ENCODE measurements at places on chromosomes 16 and 17. TPM values are rescaled to one million over a fixed set of nuclear protein-coding genes. Genes with fewer than 3 reads are reported as not detected.

DNA sequence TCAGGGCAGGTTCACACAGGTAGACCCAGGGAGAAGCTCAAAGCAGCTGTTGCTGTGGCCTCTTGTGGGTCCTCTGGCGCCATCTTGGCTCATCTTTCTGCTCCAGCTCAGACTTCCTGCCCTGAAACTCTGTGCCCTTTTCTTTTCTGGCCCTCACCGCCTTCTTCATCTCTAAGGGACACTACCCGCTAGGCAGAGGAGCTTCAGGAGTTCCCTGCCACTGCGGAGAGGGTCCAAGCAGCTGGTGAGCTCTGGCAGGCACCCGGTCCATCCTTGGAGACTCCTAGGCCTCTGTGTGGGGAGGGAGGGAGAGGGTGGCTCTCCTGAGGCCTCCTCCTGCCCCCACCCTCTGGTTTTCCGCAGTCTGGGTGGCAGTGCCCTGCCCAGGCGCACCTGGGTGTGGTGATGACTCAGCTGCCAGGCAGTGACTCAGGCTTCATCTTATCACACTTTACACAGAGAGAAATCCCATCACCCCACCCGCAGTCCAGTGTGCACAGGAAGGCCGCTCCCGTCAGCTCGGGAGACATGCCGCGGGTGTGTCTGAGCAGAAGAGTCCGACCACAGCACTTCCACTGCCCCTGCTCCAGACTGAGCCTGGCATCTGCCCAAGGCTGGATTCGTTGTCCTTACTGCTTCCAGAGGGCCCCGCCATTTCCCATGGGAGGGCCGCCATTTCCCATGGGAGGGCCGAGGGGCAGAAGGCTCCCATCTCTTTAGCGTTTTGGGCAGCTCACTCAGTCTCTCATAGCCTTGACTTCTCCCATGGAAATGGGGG lies 7.3 kb downstream of the NT5C start:
- no peak for DNase-seq

DNA sequence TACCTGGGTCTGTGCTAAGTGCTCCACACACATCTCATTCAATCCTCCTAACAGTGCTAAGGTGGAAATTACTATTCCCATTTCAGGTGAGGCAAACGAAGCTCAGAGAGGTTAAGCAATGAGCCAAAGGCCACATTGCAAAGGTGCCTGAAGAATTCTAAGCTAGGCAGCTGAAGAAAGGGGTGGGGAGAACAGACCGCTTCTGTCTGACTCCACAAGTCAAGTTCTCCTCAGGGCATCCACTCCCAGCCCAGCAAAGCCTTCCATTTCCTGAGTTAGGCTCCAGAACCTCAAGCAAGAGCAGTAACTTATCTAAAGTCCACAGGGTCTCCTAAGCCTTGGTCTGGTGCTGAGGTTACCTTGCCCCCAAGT lies 27.0 kb upstream of the MRPS23 start:
- no peak for DNase-seq

DNA sequence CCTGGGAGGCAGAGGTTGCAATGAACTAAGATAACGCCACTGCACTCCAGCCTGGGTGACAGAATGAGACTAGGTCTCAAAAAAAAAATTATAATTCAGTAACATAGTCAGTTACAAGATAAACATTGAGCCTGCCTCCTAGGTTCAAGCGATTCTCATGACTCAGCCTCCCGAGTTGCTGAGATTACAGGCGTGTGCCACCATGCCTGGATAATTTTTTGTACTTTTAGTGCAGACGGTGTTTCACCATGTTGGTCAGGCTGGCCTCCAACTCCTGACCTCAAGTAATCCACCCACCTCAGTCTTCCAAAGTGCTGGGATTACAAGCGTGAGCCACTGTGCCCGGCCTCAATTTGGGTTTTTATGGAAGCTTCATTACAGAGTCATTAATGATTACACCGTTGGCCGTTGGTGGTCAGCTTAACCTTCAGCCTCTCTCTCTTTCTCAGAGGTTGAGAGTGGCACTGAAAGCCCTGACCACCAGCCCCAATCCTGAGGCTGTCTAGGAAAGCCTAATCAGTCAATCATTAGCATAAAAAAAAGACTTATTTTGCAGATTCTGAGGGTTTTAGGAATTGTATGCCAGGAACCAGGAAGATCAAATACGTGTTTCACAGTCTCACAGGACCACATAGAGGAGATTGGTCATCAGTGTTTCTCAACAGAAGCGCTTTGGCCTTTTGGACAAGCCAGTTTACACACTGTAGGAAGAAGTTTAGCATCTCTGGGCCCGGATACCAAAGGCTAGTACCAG lies 1.3 kb upstream of the LRRC37A3 start:
- DNase-seq = no peak

- DNase-seq = no peak
These were observed 632 bp downstream of the SLC9A5 start for GRCh38 chr16:67249178-67250044.

DNA sequence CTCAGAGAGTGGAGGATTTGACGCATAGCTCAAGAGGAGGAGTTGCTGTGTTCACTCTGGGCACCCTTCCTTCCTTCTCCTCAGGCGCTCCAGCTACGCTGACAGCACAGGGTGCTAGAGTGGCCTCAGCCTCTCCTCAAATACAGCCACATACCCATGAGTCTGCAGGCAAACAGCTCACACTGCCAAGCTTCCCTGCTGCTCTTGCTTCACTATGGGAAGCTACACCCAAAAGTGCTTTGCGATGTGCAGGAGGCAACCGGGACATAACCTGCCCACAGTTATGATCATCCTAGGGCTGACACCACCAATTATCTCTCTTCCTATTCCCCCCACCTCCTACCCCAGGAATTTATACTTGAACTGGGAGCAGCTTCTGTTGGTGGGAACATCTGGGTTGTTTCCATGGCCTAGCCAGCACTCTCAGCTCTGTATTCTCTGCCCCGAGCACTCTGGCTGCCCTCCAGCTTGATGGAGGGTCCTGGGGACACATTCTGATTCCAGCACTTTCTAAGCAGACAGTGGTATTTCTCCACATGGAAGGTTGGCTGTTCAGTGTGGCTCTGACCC lies 40.3 kb upstream of the SREBF1 start:
- no peak for DNase-seq

DNA sequence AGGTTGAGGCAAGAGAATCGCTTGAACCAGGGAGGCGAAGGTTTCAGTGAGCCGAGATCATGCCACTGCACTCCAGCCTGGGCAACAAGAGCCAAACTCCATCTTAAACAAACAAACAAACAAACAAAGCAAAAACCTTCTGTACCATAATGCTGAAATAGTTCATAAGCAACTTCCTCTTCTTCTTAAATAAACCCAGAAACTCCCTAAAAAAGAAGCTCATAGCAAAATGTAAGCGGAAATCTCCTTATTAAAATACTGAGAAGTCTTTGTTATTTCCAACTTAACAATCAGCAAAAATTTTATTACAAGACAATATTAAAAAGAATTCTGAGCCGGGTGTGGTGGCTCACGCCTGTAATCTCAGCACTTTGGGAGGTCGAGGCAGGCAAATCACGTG lies 82.8 kb downstream of the FBXL20 start:
- DNase-seq = no peak

- no peak for DNase-seq
These were observed 2.3 kb downstream of the SLC5A11 start for GRCh38 chr16:24848065-24848464.

GRCh38 chr17:63189930-63190329 lies 223.9 kb downstream of the TANC2 start:
- no peak for DNase-seq

GRCh38 chr17:83053021-83053681 lies 26.3 kb upstream of the METRNL start:
- no peak for DNase-seq

GRCh38 chr16:84175350-84176081 lies 11.3 kb downstream of the TAF1C start:
- DNase-seq = no peak

DNA sequence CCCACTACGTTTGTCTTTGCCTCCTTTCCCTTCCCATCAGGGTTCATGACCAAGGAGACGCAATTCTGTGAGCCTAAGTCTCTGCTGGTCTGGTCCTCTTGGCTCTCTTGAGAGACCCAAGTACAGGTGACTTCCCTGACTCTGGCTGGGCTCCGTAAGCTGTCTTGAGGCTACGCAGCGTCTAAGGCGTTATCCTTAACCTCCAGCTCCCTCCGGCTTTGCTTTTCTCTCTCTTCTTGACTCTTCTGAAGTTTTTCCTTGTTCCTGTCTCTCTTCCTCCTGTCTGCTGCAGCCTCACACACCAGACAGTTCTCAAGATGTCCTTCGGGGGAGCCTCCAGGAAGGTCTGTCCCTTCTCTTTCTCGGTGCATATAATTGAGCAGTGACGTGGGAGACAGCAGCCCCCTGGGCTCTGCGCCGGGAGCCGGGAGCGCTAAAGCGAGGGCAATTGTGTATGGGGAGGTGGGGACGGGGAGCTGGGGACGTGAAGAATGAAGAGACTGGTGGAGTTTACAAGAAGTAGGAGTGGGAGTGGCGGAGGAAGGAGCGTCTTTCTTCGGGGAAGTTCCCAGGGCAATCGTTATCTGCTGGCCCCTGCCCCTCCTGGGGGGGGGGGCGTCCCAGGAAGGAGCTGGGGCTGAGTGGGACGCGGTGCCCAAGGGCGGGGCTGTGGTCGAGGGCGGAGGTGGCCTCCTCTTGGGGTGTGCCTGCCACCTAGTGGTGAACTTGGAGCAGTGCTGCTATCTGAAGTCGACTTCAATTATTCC lies 6.9 kb upstream of the PIRT start:
- DNase-seq = peak; percentile 76

GRCh38 chr16:971582-971905 lies 760 bp upstream of the LMF1 start:
- no peak for DNase-seq

DNA sequence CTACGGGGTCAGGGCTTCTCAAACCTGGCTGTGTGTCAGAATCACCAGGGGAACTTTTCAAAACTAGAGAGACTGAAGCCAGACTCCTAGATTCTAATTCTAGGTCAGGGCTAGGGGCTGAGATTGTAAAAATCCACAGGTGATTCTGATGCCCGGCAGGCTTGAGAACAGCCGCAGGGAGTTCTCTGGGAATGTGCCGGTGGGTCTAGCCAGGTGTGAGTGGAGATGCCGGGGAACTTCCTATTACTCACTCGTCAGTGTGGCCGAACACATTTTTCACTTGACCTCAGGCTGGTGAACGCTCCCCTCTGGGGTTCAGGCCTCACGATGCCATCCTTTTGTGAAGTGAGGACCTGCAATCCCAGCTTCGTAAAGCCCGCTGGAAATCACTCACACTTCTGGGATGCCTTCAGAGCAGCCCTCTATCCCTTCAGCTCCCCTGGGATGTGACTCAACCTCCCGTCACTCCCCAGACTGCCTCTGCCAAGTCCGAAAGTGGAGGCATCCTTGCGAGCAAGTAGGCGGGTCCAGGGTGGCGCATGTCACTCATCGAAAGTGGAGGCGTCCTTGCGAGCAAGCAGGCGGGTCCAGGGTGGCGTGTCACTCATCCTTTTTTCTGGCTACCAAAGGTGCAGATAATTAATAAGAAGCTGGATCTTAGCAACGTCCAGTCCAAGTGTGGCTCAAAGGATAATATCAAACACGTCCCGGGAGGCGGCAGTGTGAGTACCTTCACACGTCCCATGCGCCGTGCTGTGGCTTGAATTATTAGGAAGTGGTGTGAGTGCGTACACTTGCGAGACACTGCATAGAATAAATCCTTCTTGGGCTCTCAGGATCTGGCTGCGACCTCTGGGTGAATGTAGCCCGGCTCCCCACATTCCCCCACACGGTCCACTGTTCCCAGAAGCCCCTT lies 10.9 kb downstream of the STH start:
- no peak for DNase-seq

DNA sequence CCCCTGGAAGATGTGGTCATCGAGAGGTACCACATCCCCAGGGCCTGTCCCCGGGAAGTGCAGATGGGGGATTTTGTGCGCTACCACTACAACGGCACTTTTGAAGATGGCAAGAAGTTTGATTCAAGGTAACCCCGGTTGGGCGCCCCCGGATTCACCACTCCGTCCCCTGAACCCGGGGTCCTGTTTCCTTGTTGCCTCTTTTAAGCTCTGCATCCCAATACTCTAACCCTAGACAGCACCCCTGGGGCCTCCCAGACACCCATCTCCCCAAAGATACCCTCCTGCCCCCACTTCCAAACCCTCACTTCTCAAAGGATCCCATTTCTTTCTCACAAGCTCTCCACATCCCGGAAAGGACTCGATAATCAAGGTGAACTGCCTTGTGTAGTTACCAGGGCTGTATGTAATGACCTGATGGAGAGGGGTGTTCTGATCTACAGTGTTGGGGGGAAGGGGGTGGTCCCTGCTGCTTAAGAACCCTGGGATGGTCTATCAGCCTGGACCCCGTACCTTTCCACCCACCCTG lies 412 bp downstream of the FKBP10 start:
- no peak for DNase-seq

DNA sequence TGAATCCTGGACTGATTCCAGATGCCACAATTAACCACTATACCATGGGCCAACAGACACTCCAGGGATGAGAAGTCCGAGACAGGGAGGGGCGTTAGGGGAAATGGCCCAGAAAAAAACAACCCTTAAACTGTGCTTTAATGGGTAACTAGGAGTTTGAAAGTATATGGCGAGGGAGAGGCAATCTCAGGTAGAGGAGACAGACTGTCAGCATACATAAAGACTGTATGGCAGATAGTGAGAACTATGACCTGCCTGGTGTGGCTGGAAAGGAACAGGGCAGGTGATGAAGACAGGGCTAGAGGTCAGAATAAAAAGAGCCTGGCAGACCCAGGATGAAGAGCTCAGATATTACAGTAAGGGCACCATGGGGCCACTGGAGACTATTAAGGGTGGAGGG lies 8.1 kb downstream of the ZZEF1 start:
- no peak for DNase-seq

DNA sequence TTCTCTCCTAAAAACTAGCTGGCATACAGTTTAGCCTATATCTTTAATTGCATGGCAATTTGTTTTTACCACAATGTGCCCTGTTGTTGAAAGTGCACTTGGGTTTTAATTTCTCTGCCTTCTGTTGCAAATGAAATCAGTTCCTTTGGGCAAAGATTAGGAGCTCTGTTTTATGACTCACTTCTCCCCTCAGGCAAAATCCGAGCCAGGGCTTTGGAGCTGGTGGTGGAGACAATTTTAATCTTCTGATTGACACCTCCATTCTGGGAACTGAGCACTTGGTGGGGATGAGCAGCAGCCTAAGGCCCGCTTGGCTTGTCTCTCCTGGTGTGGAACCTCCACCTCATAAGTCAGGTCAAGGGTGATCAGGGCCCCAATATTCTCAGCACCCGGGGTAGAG lies 13.3 kb upstream of the MYH8 start:
- no peak for DNase-seq

The C16orf87 gene
- polyA plus RNA-seq = 25.3 TPM

The USP36 gene
- polyA plus RNA-seq = 43.3 TPM

The SLC2A4 gene
- 19.5 TPM for polyA plus RNA-seq

The MYH2 gene
- polyA plus RNA-seq = 16.2 TPM

The XYLT1 gene
- polyA plus RNA-seq = 11.0 TPM

The SDR42E2 gene
- polyA plus RNA-seq = 0.08 TPM

The ACLY gene
- not detected for polyA plus RNA-seq

The SLC38A8 gene
- polyA plus RNA-seq = not detected

The TANC2 gene
- not detected for polyA plus RNA-seq

The SLC13A2 gene
- not detected for polyA plus RNA-seq

The C17orf78 gene
- polyA plus RNA-seq = not detected

The TNFRSF13B gene
- polyA plus RNA-seq = 0.91 TPM

The SCN4A gene
- not detected for polyA plus RNA-seq

The CNGB1 gene
- polyA plus RNA-seq = 0.09 TPM

The KLHL10 gene
- polyA plus RNA-seq = 0.41 TPM
